HL-60 (cell line): ENCODE measurements at places on chromosomes 7 and 10.

GRCh38 chr7:134632937-134633540, 13.6 kb upstream of the BPGM start:
- DNase-seq: no peak

- DNase-seq: no peak
Measured at GRCh38 chr10:34024693-34025425, 690.4 kb upstream of the NRP1 start.

DNA sequence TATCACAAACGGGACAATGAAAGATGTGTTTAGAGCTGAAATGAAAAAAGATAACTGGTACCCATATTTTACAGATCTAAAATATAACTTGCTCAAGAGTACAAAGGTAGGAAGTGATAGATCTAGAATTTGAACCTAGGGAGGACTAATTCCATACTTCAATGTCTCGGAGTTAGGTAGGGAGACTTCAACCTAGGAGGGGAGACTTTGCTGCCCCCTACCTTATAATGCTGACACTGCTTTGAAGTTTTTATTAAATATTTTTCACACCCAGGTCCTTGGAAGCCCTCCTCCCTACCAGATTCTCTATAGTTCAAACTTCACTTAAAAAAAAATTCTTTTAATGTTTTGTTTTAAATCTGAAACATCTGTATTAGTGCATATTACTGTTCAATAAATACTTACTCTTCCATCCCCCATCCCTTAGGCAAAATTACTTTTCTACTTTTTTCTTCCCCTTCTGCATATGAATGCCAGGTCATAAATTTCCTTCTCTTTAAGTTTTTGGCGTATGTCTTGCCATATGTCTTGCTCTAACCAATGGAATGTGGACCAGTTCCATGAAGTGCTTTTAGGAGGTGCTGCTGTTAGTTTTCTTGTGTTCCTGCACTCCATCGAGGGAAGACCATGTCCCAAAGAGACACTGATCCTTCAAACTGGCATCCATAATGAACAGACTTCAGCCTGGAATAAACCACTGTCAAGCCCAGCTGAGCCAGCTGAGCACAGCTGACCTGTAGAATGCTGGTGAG, 57.8 kb downstream of the MICU1 start:
- DNase-seq: no peak

- no peak for DNase-seq
Measured at GRCh38 chr10:93386631-93387369, 95.3 kb downstream of the MYOF start.

- no peak for DNase-seq
Measured at GRCh38 chr10:5523796-5524574, 776 bp upstream of the CALML3 start.

DNA sequence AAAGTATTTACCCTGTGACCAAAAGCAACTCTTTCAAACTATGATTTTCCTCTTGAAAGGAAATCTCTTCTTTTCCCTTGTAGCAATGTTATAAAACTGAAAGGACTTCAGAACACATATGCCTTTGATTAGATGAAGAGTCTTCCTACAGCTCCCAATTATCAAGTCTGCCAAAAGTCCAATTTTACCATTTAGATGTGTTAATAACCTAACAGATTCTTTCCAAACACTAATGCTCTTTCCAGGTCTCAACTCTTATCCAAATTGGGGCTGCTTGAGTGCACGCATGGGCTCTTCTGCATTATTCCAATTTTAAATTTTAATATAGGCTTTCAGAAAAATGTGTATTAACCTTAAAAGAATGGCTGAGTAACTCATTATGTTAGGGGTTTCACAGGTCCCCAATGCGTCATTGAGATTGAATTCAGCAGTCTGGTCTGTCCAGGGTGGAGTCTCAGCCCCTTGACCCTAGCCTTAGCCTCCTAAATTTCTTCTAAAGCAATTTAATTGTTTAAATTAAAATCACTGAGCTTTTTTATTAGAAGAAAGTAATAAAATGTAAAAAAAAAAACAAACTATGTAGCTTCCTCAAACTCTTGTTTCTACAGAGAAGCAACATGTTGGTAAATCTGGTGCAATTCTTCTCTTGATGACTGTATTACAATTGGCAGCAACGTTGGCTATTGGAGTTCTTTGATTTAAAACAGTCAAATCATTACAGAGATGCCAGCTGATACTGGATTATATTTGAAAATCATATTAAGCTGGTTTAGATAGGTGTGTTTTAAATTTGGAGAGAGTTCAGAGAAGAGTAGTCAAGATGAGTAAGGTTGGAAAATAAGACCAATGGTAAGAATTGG, 170.4 kb downstream of the DKK1 start:
- no peak for DNase-seq

DNA sequence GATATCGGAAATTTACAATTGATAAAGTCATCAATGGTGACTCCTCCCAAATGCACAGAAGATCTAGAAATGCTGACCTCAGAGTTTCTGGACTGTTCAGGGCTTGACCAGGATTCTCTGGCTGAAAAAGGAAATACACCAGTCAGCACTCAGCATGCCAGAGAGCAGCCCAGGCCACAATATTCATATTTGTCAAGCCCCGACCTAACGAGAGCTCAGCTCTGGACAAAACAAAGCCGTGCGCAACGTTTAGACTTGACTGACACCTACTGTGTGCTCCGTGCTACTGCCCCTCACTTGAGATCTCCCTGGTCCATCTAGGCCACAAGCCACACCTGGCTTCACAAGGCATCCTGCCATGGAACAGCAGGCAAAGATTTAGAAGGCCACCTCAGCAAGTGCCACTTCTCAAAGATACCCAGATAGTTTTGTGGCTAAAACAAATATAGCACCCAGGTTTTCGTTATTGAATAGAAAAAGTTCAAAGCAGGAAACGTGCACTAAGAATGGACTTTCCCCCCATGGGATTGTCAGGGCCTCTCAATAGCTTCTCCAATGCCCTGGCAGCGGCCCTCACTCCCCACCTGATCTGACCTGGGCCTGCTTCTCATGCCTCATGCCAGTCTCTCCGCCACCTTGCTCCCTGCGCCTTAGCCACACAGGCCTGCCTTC, 218.3 kb downstream of the FAM107B start:
- DNase-seq: no peak

- DNase-seq: no peak
Measured at GRCh38 chr7:97020996-97021746, 3.5 kb downstream of the DLX5 start.

- no peak for DNase-seq
Measured at GRCh38 chr10:88288320-88289059, 294.6 kb downstream of the RNLS start.

DNA sequence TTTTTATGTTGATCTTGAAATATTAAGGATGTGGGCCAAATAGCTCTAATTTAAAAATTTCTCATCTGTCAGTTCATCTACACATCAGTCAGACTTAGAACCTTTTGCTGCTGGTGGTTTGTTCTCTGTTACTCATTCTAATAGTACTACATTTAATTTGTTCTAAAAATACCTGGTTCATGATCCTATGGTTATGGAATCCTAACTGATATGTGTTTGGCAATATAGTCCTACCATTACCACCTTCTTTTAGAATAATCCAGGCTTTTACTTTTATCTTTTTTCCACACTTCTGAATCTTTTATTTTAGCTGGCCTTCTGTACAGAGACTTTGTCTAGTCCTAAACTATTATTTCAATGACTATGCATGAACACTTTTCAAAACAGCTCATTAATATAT, 116.9 kb downstream of the SVOPL start:
- no peak for DNase-seq

DNA sequence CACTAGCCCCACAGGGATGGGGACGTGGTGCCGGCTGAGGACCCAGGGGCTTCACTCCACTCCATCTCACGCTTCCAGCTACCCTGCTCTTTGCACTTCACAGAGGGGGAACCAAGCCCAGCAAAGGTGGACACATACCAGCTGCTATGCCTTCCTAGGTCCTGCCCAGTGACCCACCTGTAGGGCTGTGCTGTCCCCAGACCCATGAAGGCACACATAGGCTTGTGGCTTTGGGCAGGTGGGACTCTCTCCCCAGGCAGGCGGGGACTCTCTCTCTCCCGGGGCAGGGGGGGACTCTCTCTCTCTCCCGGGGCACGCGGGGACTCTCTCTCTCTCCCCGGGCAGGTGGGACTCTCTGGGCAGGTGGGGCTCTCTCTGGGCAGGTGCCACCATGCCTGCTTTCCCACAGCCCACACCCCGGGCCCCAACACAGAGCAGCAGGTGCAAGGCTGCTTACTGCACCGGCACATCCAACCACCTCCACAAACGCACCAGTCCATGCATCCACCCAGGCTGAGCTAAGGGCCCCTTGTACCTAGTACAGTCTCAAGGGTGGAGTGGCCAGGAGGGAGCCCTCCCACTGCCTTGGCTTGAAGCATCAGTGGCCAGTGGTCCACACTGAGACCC, 13.8 kb upstream of the GPR146 start:
- DNase-seq: no peak

- DNase-seq: no peak
Measured at GRCh38 chr10:124728071-124728829, 15.9 kb downstream of the FAM53B start.

- DNase-seq: no peak
Measured at GRCh38 chr10:5528989-5529701, 4.4 kb downstream of the CALML3 start.

DNA sequence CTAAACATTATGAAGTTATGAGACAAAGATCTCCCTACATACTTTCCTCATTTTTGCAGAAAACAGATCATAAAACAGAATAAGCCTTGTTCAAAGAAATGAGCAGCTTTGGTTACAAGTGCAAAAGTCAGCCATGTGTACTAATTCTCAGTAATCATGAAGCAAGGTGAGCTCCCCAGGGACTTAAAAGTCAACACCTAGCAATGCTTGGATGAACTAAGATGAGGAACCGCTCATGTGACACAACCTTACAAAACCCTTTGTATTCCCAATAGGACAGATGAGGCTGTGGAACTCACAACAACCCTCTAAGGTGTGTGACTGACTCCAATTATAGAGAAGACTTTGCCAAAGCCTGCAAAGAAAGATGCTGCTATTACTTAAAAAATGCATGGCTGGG, 154.5 kb downstream of the SLC25A13 start:
- no peak for DNase-seq

- no peak for DNase-seq
Measured at GRCh38 chr7:75875113-75876080, 3.4 kb upstream of the RHBDD2 start.

GRCh38 chr7:27953777-27954176, 213.8 kb downstream of the TAX1BP1 start:
- DNase-seq: no peak

DNA sequence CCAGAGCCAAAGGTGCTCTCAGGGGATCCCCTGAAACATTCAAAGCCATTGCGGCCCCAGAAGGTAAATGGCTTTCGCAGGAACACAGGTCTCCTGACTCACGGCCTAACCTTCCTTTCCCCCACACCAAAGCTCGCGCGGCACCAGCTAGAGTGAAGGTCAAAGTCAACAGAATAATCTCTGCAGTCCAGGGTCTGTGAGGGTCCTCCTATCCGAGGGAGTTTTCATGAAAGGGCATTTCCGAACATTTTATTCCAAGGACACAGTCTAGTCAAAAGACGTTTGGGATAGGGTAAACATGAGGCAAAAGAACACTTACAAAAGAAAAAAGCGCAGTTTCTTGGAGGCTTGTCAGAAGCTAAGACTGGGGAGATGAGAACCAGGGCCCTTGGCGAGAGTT, 559 bp upstream of the STEAP2 start:
- DNase-seq: no peak

GRCh38 chr7:30757342-30757692, 5.4 kb downstream of the INMT start:
- no peak for DNase-seq

- DNase-seq: no peak
Measured at GRCh38 chr7:142714375-142714774, 34.9 kb upstream of the PRSS1 start.
